ENCODE measurements at places on chromosomes 4 and X.

GRCh38 chrX:87664381-87664780 lies 146.8 kb downstream of the KLHL4 start:
- no peak for DNase-seq

DNA sequence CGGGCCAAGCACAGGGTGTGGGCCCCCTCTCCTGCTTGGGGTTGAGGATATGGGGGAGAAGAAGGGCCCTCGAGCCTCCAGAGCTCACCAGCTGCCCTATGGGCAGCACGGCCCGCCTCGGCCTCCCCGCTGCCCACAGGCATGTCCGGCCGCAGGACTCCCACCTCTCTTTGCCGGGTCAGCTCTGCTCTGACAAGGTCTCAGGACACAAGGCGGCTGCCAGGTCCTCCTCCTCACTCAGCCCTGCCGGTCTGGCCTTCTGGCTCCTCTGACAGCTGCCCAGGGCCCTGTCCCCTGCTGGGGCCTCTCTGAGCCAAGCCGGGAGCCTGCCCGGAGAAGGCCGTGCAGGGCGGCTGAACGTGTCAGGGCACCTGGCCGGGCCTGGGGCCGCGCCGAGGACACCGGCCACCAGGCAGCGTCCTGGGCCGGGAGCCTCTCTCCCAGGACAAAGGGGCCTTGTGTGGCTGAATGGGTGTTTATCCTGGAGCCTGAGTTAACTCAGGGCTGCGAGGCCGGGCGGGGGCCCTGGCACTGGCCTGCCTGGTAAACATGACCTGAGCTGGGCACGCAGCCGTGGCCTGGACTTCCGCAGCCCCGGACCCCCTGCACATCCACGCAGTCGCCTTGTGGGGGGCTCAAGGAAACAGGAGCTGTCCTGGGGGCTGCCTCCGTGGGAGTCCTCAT lies 25.7 kb downstream of the TACC3 start:
- no peak for DNase-seq

- no peak for DNase-seq
These were observed 168.3 kb downstream of the ATOH1 start for GRCh38 chr4:93996895-93997294.

DNA sequence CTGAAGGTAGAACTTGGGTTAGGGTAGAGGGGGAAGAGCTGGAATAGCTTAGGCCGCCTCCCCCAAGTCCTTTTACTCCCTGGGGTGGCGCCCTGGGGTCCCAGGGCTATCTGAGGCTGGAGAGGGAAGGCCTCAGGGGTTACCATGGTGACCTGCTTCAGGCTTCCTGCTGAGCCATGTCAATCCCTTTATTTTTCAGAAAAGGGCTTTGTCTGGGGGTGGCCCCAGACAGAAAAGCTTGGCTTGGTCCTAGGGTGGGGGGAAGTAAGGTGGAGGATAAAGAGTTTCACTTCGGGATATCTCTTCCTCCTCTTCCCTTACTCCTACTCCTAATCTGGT lies 6.3 kb downstream of the EFNB1 start:
- no peak for DNase-seq

GRCh38 chr4:58590722-58591121 lies 1480.5 kb upstream of the IGFBP7 start:
- no peak for DNase-seq

GRCh38 chr4:145580906-145581305 lies 38.3 kb upstream of the MMAA start:
- DNase-seq: no peak

- DNase-seq: no peak
These were observed 520.8 kb downstream of the RAB28 start for GRCh38 chr4:12963291-12963690.

- no peak for DNase-seq
These were observed 118.7 kb downstream of the TSPAN5 start for GRCh38 chr4:98539741-98540140.

- DNase-seq: no peak
These were observed 23.4 kb downstream of the FBXO8 start for GRCh38 chr4:174260099-174260498.

GRCh38 chr4:158676076-158676475 lies 4.0 kb downstream of the ETFDH start:
- no peak for DNase-seq

DNA sequence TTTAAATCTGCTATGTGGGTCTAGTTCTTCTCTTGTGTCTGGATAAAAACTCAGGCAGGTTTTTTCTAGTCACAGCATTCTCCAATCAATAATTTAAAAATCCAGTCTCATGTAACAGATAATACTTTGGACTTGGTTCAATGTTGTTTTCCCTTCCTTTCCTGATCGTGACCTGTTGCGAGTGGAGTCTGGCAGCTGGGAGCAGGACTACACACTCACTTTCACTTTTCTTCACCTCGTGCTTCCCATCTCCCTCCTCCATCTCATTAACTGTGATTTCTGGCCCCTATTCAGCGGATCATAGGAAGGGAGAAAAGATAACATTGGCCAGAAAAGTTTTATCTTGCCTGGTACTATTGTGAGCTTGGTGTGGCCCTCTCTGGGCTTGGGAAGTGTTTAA lies 96.6 kb upstream of the GATB start:
- no peak for DNase-seq

- DNase-seq: no peak
These were observed at the start of gene CT55 for GRCh38 chrX:135170877-135171519. CT55 (minus strand) TSS chrX:135171398; CDS start chrX:135171171, 227 bp downstream.

- DNase-seq: no peak
These were observed 297.2 kb downstream of the IQCM start for GRCh38 chr4:149518471-149518870.

DNA sequence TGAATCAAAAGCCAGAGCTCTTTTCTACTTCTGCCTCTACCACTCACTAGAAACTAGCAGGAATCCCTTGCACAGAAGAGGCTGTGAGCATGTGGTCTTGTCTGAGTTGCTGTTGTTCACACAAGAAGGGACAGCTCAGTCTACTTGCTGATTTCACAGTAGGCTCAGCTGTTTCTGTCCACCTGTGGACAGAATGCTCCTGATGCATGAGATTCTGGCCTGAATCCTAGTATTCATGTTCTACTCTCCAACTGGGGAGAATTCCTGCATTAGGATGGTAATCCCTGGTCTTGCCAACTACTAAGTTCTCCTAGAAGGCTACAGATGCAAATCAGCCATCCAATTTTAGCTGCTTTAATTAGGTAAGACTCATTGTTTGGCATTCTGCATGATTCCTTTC lies 112.8 kb downstream of the PPA2 start:
- DNase-seq: no peak

- DNase-seq: no peak
These were observed 32.1 kb downstream of the RAP1GDS1 start for GRCh38 chr4:98293104-98293887.

- no peak for DNase-seq
These were observed 28.9 kb downstream of the CYTL1 start for GRCh38 chr4:4990329-4990728.

DNA sequence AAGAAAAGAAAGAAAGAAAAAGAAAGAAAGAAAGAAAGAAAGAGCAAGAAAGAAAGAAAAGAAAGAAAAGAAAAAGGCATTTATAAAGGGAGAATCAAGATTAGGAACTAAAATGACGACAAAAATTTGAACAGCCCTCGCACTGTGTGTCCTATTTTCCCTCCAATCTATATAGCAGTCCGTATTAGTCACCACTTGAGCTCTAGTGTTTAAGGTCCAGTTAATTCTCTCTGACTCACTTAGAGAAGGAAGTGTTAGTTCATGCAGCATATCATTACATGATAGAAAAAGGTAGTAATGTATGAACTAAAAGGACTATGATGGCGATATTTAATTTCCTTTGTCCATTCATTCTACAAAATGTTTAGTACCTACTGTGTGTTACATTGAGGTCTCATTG lies 122.7 kb downstream of the CBLL2 start:
- DNase-seq: no peak
